CD4-positive, alpha-beta T cell (primary cell): ENCODE measurements at places on chromosomes 3 and 15.

GRCh38 chr3:154085071-154085470 lies 36.1 kb upstream of the ARHGEF26 start:
- DNase-seq: no peak

DNA sequence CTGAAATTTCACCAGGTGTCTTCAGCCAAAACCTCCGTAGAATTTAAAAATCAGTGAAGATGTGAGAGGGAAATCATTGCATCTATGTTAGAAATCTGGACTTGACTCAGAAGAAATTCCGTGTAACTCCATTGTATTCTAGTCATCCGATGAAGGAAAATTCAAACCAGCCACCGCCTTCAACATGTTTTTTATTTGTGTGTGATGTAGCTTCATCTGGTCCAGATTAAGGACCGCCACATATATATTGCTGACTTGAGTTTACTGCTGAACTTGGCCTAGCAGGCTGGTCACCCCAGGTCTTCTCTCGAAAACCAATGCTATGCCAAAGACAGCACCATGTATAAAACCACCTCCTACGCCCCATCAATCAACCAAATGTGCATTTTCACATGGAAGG lies 120.9 kb downstream of the FOXP1 start:
- DNase-seq: no peak

DNA sequence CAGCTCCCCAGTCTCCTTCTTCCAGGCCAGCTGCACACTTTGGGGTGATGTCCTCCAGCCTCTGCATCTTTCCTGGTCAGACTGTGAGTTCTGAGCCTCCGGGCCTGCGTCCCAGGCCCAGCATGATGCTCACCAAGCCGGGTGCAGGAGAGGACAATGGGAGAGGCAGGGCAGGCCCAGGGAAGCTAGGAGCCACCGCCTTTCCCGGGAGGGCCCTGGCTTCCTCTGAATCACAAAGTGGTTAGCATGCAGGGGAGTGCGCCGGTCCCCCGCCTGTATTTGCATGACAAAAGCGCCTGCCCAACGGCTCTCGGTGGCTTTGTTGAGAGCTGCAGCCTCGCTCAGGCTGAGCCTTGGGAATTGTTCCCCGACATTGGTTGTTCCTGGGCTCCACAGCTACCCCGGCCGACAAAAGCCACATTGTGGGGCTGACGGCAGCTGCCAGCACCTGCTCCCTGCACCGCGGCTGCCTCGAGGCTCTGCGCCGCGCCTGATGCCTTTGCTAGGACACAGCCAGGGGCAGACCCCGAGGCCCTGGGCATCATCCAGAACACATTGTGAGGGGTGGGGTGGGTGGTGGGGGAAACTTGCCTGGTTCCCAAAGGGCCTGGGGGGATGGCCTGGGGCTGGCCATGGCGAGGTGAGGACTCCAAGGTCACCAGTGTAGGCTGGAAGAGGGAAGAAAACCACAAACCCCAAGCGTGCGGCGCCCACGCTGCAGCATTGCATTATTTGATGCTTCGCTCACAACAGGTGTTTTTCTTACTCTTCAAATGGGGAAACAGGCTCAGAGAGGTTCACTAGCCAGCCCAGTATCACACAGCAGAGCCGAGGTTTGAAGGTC lies 20.0 kb upstream of the KLF13 start:
- DNase-seq: no peak

DNA sequence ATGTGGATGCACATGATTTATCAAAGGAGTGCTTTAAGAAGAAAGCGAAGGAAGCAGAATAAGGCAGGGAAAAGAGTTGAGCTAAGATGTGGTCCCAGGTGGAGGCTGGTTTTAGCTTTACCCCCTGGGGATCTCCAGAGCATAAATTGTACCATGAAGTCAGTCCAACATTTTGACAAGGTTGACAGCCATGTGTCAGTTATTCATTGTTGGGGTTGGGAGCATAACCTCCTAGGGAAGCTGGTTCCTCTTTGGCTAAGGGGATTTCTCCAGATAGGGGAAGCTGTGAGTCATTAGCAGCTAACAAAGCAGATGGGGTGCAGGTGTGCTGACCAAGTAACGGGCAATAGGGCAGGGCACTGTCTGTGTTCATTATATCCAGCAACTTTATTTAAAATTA lies 123.7 kb upstream of the IGSF10 start:
- no peak for DNase-seq

DNA sequence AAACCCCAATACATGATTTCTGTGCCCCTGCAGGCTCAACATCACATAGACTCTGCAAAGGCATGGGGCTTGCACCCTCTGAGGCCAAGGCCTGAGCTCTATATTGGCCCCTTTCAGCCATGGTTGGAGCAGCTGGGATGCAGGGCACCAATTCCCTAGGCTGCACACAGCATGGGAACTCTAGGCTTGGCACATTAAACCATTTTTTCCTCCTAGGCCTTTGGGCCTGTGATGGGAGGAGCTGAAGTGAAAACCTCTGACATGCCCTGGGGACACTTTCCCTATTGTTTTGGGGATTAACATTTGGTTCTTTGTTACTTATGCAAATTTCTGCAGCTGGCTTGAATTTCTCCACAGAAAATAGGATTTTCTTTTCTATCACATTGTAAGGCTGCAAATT lies 1629.5 kb downstream of the OTOL1 start:
- DNase-seq: no peak

- no peak for DNase-seq
Observed at GRCh38 chr3:156547637-156548036, 7.3 kb downstream of the SSR3 start.

DNA sequence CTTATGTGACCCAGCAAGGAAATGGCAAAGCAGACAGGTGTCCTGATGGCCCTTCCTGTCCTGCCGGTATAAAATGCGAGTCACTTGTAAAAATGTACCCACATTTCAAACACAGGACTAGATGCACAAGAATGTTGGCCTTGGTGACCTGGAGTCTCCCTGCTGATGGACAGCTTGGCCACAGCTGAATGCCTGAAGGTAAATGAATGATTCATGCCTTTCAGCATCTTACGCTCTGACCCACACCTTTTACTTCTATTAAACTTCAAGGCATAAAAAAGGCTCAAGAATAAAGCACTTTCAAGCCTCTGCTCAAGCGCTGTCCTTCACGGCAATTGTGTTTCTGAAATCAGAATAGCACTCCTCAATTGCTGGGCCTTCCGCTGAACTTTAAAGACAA lies 228.0 kb upstream of the SLCO3A1 start:
- DNase-seq: no peak

- peak; percentile 22 for DNase-seq
Observed at GRCh38 chr15:58066042-58066867, 744 bp upstream of the ALDH1A2 start.

GRCh38 chr3:187002915-187003314 lies 72.6 kb downstream of the ST6GAL1 start:
- DNase-seq: no peak

DNA sequence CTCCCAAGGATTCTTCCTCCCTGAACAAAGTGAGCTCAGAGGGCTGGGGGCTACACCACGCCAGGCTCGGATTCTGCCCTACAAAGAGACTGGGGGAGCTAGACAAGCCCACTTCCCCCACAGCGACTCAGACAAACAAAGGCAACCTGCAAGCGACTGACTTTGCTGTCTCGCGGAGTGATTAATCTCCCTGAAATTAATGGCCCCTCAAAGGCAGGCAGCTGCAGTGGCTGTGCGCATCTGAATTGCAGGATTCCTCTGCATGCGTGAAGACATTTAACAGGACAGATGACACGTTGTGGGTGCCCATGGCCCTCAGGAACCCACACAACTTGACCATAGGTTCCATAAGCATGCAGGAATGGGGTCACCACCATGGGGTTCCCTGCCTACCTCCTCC lies 18.4 kb downstream of the CTXND1 start:
- no peak for DNase-seq

DNA sequence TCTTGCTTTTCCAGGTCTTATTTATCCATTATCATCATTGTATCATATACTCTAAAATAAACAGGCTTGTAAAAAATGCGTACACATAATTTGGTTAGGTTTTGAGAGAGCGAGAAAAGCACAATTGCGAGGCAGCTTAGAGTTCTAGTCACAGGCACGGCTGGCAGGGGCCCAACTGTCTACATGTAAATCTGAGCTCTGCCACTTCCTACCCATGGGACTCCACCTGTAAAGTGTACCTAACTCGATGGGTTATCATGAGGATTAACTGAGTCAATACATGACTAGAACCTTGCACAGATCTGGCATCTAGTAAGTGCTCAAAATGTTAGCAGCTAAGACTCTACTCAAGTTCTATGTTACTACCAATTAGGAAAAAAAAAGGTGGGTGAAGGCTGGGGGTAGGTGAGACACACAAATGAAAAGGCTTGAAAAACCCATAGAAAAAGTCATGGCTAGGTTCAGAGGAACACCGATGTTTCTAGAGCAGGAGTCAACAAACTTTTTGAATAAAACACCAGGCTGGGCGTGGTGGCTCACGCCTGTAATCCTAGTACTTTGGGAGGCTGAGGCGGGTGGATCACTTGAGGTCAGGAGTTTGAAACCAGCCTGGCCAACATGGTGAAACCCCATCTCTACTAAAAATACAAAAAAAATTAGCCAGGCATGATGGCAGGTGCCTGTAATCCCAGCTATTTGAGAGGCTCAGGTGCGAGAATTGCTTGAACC lies 36.2 kb downstream of the GLB1 start:
- peak; percentile 51 for DNase-seq

DNA sequence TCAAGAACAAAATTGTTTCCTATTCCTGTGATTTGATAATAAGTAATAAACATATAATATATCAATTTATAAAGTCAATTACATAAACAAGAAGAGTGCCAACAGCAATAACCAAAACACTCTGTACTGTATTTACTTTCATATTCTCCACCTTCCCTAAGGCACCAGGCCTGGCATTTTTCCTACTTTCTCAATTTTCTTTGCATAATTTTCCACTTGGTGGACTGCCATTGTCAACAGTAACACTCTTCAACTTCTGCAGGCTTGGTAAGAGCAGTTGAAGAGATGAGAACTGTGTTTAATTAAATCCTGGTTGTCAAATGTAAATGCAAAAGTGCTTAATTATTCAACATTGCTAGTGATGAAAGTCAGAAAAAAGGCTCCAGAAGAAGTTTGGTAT lies 229.8 kb upstream of the PLSCR5 start:
- DNase-seq: no peak

DNA sequence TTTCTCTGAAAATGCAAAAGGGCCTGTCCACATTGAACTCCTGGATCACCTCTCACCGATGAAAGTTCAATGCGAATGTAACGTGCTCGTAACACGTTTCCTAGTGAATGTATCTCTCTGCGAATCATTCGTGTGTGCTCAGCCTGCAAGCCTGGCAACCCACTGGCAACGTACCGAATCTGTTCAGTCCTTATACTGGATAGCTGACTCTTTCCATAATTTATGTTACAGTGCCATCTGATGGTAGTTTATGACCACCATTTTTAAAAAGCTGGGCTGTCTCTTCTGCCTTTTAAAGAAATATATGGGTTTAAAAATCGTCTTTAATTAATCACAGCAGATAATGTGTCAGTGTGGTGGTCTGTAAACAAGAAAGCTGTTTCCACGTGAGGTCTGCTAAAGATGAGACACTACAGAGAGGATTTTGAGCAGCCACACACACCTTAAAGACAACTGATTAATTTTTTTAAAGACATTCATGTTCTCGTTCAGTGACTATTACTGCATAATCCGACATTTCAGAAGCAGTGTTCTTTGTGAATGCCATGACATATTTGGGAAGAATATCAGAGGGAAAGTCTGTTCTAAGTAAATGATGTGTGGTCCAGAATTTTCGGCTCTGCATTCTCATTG lies 69.4 kb upstream of the FOXP1 start:
- no peak for DNase-seq

GRCh38 chr15:88701561-88702095 lies 62.8 kb downstream of the ISG20 start:
- no peak for DNase-seq

DNA sequence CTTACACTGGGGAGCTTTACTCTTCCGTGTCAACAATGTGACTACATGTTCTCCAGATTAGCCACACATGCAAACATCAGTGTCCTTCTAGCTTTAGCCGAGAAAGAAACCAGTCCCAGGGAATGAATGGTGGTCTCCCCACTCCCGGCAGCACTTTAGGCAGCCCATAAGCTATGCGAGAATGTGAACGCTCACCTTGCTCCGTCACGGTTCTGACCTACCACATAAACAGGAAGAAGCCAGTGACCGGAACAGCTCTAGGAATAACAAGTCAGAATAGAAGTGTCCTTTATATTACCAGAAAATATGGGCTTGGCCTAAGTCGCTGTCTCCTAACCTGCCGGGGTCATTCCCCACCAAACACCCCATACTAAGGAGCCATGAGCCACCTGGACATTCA lies 98.0 kb upstream of the ABHD17C start:
- DNase-seq: no peak

- DNase-seq: no peak
Observed at GRCh38 chr15:66306381-66306780, 13.0 kb downstream of the DIS3L start.

DNA sequence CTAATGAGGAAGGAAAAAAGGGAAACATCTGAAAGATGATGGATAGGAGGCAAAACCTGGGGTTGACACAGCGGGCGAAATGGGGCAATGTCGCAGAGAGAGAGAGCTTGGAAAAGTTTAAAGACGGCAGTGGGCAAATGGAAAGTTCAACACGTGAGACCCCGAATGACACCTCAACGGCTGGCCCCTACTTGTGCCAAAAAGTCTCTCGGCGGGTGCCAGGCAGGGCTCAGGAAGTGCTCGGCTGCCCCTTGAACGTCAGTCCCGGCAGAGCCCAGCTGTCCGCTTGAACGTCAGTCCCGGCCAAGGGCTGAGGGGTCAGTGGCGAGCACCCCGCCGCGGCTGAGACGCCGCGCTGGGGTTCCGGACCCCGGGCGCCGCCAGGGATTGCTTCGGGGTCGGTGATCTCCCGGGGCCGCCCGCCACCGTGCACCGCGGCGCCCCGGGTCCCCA lies 658 bp downstream of the EOGT start:
- DNase-seq: peak; percentile 3

GRCh38 chr15:98755138-98755537 lies 106.8 kb downstream of the IGF1R start:
- no peak for DNase-seq

GRCh38 chr15:101121511-101122090 lies 130.2 kb downstream of the CHSY1 start:
- peak; percentile 29 for DNase-seq

DNA sequence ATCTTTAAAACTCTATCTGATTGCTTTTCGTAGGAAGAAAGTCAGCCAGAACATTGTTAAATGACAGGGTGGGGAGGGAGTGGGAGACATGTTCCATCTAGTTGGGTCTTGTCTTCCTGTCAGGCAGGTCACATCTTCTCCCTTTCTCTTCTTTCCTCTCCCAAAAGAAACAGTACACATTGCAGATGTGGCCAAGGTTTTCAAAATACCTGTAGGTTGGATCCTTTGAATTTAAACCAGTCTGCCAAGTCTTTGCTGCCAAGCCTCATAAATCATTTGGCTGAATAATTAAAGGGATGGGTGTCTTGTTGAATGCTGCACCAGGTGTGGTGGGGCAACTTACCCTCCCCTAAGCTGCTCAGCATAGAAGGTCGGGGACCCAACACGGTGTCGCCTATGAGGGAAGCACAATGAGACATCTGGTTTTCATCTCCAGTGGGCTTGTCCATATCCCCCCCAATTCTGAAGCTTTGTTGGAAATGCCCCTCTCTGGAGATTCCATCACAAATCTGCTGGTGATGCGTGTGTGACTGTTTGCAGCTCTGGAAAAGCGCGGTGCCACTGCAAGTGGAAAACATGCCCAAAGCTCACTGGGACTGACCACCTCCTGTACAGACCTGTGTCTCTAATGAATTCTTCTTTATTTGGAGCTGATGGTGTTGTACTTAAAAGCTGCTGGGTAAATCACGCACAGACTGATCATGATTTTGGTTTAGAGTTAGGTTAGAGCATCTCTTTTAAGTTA lies 112.6 kb downstream of the FILIP1L start:
- no peak for DNase-seq

- no peak for DNase-seq
Observed at GRCh38 chr3:148197061-148197460, 500.6 kb upstream of the AGTR1 start.
